ENCODE measurements at places on chromosomes 6 and 20.

DNA sequence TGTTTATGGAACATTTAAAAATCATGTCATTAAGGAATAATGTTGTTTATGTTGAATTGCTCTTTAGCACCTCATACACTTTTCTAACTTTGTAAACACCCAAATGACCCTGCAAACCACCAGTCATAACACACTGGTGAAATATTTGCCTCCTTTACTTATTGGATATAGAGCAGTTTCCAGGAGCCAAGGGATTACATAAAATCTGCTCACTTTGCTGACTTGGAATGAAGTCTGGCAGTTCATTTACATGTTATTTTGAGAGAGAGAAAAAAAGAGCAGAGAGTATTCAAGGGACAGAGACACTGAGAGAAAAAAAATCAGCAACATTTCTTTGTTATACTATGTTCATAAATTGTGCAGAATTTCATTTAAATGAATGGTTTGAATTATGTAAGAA is 46.6 kb upstream of the DEFB112 start:
- no peak for DNase-seq

GRCh38 chr6:14682812-14683211 is 563.1 kb upstream of the JARID2 start:
- no peak for DNase-seq

DNA sequence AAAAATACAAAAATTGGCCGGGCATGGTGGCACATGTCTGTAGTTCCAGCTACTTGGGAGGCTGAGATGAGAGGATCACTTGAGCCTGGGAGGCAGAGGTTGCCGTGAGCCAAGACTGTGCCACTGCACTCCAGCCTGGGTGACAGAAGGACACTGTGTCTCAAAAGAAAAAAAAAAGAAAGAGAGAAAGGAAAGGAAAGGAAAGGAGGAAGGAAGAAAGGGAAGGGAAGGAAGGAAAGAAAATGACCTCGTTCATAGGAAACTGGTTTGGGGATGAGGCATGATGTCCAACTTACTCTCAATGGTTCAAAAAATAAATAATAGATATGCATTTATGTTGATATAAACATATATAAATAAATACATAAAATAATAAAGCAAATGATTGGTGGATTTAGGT is 6.8 kb upstream of the BFSP1 start:
- DNase-seq, result no peak

GRCh38 chr20:51833326-51833725 is 31.0 kb upstream of the SALL4 start:
- DNase-seq, result no peak

DNA sequence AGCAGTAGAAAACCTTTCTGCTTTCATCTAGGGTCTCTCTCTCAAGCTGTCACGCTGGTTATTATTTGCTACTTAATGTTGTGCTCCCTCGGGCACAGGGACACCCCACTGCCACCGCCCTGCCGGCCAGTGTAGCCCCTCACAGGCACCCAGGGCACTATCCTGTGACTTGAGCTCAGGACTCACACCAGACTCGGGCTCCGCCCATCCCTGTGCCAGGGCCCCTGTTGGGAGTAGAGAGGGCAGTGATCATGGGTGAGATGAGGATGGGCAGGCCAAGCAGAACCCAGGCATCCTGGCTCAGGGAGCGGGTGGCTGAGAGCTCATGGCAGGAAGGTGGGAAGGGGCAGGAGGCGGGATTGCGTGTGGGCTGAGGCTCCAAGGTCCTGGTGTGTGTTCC is 371.9 kb downstream of the ZFAND3 start:
- DNase-seq, result no peak

- DNase-seq, result no peak
Measured at GRCh38 chr6:135236319-135236718, 55.2 kb downstream of the MYB start.

DNA sequence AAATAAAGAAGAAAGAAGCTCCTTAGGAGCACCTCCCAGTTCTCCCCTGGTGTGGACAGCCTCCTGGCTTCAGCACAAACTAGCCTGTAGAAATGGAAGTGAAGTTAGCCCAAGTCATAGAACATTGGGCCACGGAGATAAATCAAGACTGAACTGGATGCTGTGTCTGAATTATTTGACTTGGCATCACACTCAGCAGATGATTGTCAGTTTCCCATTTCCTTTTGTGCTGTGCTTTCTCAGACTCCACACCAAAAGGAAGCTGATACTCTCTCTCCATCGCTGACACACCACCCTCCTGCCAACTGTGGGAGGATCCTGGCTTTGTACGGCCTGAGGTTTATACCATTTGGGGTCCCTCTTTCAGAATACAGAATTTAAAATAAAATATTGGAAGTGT is 209.8 kb downstream of the TFAP2A start:
- DNase-seq, result no peak

- no peak for DNase-seq
Measured at GRCh38 chr6:47700053-47700452, 1.7 kb downstream of the ADGRF4 start.

DNA sequence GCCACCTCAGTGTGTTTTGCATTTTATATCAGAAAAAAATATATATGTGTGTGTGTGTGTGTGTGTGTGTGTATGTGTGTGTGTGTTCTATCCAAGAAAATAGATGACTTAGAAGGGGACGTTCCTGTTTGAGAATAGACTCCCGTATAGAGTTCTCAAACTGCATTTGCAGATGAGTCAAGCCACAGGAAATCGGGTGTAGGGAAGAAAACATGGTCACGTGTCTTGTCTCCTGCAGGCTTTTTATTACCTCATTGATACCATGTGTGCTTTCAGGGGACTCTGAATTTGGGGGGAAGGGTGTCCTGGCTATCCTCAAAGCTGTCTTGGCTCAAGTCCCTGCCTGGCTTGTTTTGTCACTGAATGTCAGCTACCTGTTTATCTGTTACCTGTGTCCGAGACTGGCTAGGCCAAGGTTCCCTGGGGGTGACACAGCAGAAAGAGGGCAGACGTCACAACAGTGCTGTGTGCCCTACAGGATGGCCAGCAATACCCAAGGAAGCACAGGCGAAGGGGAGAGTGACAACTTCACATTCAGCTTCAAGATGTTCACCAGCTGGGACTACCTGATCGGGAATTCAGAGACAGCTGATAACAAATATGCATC is 55.7 kb upstream of the NOP56 start:
- DNase-seq, result no peak

- DNase-seq, result no peak
Measured at GRCh38 chr6:114762145-114762544, 419.3 kb upstream of the HS3ST5 start.

DNA sequence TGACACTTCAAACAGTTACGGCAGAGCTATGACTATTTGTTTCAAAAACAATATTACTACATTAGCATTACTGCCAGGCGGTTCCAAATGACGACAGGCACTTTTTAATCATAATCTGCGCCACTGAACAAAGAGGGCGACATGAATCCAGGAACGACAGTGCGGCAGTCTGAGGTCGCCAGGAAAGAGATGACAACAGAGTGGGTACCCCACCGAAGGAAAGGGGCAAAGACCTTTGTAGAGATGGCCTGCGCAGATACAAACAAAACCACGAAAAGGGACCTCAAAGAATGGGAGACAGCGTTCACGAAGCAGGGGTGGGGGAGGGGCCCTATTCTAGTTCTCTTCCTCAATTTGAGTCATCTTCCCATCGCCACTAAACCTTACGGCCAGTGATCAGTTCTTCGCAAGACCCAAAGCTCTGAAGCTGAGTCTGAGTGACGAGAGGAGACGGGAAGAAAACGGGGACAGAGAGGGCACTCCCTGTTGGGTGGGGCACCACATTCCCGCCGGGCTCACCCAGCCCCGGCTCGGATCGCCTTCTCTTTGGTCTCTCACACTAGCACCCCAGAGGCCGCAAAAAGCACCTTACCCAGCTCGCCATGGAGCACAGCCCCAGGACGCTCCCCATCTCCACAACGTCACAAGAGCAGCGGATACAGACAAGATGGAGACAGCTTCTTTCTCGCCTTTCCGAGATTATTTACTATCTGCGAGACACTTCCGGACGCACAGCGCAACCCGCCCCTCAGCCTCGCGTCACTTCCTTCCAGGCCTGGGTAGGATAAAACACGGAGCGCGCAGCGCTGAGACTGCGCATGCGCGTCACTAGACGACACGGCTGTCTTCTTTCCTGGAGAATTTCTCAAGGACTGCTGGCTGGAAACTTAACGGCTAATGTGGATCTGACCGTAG is at the start of gene SERINC1:
Gene SERINC1, minus strand, starts transcription at position 701 of the 915 bp plus-strand sequence. Its CDS starts 70 bp downstream, at position 631.
- peak; percentile 92 for DNase-seq

DNA sequence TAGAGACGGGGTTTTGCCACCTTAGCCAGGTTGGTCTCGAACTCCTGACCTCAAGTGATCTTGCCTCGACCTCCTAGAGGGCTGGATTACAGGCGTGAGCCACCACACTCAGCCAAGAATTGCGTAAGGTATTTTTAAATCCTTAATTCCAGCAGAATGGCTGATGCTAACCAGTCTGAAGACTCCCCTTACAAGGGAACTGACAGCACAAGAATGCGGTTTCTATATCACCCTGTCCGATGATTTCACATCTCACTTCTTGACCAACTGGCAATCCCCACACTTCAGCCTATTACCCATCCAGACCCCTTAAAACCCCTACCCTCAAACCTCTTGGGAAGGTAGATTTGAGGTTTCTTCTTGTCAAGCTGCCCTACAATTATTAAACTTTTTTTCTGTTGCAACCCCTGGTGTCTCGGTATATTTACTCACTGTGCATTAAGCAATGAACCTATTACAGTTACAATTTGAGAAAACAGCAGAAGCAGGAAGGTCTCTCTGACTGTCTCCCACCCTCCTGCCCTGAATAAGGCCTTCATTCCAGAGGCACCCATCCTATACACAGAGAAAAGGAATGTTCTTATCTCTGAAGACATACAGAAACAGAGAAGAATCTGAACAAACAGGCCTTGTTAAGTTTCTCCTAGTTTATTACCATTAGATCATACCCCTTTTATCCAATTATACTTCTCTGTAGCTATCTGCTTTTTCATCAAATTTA is 164.9 kb downstream of the ARHGAP18 start:
- no peak for DNase-seq

DNA sequence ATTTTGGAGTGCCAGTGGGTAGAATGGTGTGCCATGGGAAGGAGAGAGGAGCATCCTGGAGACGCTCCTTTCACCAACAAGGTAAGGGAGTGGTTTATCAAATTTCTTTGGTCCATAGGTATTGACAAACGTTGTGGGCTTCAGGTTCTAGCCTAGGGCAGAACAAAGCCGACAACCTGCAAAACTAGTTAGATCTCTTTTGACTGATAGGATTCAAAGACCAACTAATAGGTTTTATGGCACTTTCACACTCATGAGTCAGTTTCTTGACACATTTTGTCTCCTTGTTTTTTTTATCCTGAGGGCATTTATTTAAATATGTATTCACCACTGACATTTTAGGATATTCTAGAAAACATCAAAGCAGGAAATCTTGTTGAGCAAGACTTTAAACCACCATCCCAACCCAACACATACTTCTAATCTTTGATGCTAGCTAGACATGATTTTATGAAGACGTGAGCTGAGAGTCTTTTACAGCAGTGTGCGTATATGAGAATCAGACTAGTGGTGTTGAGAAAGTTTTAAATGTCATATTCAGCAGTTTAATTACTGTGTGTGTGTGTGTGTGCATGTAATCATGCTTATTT is 370.4 kb upstream of the HSF2 start:
- no peak for DNase-seq

DNA sequence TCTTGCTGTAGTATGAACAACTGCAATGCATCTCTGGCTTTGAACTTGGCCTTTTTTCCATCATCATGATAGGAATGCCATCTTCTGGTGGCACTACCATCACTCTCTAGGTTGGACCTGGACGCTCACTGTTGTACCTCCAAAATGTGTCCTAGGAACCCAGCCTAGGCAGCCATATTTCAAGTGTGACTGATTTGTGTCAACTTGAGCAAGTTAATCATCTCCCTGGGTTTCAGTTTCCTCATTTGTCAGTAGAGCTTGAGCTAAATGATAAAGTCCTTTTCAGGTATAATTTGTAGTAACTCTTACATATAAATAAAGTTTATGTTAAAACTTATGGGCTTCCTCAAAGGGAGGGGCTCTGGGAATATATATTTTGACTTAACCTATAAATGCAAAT is 241.7 kb upstream of the CEP162 start:
- DNase-seq, result no peak

DNA sequence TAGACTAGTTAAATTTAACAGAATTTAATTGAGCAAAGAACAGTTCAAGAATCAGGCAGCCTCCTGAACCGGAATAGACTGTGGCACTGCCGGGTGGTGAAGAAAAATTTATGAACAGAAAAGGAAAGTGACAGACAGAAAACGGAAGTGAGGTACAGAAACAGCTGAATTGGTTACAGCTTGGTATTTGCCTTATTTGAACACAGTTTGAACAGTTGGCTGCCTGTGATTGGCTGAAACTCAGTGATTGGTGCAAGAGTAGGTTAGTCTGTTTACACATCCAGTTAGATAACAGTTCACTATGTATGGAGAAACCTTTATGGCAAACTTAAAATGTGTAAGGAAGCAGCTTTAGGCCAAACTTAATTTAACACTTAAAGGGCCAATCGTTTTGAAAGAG is 116.0 kb upstream of the CITED2 start:
- DNase-seq, result no peak

- DNase-seq, result no peak
Measured at GRCh38 chr20:17741220-17741619, 41.5 kb downstream of the BANF2 start.

GRCh38 chr20:56187534-56188165 is 60.9 kb upstream of the MC3R start:
- DNase-seq, result no peak

GRCh38 chr20:60497298-60498035 is 539.2 kb downstream of the CDH26 start:
- no peak for DNase-seq

DNA sequence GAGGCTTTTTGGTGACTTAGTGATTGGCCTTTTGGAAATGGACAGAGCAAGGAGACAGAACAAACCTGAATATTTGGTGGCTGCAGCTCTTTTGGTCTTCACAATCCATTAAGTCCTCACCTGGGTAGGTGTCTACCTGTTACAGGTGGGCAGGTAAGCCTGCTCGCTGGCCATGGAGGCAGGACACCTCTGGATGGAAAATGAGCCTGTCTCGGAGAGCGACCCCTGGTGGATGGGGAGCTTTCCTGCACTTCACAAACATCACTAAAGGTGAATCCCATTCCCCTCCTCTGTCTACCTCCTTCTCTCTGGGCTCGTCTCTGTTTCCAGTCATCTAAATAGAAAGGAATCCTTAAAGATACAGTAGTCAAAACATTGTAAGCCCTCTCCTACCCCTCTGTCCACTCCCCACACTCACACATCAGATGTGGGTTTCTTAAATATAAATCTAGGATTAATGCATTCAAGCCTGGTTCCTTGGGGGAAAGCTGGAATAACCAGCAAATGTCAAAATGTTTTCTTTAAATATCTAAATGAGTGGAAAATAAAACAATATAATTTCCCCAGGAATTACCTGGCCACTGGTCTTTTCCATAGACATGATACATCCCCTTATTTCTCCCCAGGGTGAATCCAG is 304.9 kb downstream of the CDH26 start:
- no peak for DNase-seq

- no peak for DNase-seq
Measured at GRCh38 chr6:89999154-89999553, 104.9 kb downstream of the GJA10 start.

- no peak for DNase-seq
Measured at GRCh38 chr6:42511803-42512422, 51.9 kb upstream of the UBR2 start.
